ENCODE measurements at places on chromosomes 1 and 21.
A peak's percentile ranks its signal among the peaks of the same experiment; 100 is the strongest.

DNA sequence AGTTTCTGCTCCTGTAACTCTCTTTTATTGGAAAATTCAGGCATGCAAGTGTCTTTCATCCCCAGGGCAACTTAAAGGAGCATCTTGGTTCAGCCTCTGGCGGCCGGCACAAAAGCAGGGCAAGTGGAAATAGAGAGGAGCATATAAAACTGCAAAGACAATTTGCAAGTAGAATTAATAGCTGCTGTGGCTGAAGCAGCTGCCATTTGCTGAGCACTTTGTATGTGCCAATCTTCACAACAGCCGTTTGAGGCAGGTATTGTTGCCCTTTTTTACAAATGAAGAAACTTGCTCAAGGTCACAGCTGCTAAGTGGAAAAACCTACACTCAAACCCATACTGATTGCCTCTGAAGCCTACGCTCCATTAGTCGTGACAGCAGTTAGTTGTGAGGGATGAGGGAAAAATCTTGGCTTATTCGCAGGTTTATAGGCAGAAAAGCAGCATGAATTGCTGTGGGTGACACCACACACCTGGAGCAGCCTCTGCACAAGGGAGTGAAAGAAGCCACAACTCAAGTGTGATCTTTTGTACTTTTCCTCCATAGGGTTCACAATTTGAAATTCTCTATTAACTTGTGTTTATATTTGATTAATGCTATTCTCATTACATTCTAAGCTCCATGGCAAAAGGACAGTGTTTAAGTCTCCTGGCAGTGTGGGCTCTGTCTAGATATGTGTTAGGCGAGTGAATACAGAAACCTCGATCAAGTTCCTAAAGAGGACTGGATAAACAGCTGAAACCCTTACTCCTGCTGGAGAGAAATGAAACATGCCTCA lies 99.0 kb upstream of the BEND5 start:
- DNase-seq = no peak

DNA sequence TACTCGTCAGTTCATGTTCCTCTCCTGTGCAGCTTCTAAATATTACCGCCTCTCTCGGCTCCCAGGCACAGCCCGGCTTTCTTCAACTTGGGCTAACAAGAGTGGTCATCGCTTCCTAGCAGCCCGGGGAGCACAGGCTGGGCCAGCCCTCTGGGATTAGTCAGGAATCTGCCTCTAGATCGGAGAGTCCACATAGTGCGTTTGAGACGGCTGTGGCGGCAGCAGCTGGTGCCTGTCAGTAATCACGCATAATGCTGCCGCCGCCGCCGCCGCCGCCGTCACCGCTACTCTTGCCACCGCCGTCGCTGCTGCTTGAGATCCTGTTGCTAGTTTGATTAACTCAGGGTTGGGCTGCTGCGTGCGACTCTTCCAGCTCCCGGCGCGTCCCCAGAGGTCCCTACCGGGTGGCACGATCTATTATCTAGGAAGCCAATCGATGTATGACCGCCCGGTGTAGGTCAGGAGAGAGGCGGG lies at the start of gene RXRG:
Gene RXRG, minus strand, starts transcription at position 230 of the 474 bp plus-strand sequence. CDS start 233 bp downstream, outside the sequence.
- DNase-seq = peak; percentile 98

GRCh38 chr1:2163205-2163604 lies 31.4 kb downstream of the FAAP20 start:
- peak; percentile 55 for DNase-seq

- no peak for DNase-seq
Observed at GRCh38 chr1:205936846-205937586, 6.2 kb downstream of the SLC26A9 start.

- DNase-seq = no peak
Observed at GRCh38 chr1:119791377-119791776, 19.9 kb downstream of the REG4 start.

- DNase-seq = peak; percentile 31
Observed at GRCh38 chr1:245411245-245412036, 256.7 kb downstream of the KIF26B start.

GRCh38 chr1:22122273-22123070 lies 20.4 kb downstream of the WNT4 start:
- no peak for DNase-seq

DNA sequence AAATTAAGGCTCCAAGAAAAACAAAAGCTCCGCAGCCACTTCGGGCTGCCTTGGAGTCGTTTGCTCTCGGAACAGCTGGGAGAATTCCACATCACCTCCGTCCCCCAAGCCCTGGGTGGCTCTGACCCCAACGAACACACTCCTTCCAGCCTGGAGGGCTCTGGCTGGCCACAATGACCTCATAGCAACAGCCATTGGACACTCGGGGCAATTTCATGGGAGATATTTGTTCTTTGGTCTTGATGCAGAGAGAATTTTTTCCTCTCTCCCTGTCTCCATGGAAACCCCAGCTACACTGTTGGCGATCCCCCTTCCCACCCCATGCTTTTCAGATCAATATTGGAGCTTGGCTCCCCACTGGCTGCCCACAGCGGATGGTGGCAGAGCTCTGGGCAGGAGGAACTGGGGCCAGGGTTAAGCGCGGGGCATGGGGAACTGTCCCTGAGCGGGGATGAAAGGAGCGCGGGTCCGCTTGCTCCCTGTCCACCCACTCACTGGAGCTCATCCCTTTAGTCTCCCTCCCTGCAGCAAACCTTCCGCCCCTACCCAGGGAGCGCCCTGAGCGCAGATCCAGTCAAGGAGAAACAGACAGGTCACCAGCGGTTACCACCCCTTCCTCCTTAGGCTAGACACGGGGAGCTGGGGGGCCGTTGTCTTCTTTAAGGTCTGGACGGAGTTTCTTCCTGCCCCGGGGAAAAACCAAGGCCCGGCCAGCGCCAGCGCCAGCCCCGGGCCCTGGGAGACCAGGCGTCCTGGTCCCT lies 1.2 kb downstream of the WNT4 start:
- DNase-seq = peak; percentile 58

- no peak for DNase-seq
Observed at GRCh38 chr1:5938101-5938646, 54.1 kb downstream of the NPHP4 start.

DNA sequence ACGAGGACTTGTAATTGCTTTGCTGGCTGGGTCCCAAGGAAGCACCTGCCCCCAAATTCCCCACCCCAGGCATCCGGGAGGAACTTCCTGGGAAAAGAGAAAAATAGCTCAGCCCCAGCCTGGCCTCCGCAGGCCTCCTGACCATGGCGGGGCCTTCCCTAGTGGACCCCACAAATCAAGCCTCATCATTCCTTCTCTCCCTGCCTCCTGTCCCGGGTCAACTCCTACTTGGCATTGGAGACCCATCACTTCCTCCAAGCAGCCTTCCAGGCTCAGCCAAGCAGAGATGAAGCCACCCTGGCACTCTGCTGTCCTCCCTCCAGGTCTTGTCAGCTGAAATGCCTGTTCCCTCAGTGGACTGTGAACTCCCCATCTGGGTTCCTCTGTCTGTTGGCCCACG lies 38.0 kb downstream of the AJAP1 start:
- no peak for DNase-seq

DNA sequence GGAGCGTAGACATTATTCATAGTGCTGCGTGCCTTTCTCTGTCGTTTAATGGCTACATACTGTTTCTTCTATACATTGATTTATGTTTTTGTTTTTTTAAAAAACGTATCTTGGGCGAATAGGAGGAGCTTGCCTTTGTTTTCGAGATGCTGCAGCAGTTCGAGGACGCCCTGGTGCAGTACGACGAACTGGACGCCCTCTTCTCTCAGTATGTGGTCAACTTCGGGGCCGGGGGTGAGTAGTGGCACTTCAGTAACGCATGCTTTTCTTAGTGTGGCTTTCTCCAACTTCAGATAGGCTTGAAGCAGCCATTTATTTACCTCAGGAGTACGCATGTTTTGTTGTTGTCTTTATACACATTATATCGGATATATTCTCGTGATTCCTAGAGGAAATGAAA lies 46.9 kb downstream of the TRAPPC10 start:
- DNase-seq = no peak

Measured in NCI-H82 (cell line).